Gastrocnemius medialis (tissue), 4 donors: ENCODE measurements at places on chromosomes 5 and 9. TPM values are rescaled to one million over a fixed set of nuclear protein-coding genes. Genes with fewer than 3 reads are reported as not detected.

TAS2R1 gene
- not detected for total RNA-seq

MZB1 gene
- total RNA-seq: not detected

ANP32B gene
- total RNA-seq: 14.4 TPM

GRCh38 chr5:124995421-124995820 lies 249.0 kb upstream of the ZNF608 start:
- no peak for DNase-seq

DNA sequence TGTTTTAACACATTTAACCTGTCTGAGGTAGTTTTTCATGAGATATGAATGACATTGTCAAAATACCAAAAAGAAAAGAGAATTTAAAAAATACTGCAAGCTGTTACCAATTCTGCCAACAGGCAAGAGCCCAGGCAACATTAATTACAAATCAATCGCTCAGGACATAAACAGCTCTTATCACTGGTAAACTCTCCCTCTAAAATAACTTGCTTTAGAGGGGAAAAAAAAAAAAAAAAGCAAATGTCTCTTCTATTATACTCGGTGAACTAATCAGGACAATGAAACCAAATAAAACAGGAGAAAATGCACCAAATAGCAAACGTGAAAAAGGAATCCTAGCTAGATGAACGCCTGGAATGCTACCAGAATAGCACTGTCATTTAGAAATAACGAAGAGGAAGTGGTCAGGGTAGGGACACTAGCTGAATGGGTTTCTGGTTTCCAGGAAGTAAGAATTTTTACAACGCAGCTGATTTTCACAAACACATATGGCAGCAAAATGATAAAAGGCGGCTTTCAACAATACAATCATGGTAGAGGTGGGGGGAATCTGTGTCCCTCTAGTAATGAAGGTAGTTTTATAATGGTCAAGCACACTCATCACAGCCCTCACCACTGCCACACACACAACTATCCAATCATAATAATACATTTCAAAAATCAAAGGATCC lies 94.9 kb downstream of the DENND1A start:
- DNase-seq: no peak

GRCh38 chr9:120242116-120242811 lies 337.7 kb downstream of the CDK5RAP2 start:
- no peak for DNase-seq

GRCh38 chr5:84274585-84275468 lies 109.9 kb downstream of the EDIL3 start:
- no peak for DNase-seq
